ENCODE measurements at places on chromosomes 7 and 10.

DNA sequence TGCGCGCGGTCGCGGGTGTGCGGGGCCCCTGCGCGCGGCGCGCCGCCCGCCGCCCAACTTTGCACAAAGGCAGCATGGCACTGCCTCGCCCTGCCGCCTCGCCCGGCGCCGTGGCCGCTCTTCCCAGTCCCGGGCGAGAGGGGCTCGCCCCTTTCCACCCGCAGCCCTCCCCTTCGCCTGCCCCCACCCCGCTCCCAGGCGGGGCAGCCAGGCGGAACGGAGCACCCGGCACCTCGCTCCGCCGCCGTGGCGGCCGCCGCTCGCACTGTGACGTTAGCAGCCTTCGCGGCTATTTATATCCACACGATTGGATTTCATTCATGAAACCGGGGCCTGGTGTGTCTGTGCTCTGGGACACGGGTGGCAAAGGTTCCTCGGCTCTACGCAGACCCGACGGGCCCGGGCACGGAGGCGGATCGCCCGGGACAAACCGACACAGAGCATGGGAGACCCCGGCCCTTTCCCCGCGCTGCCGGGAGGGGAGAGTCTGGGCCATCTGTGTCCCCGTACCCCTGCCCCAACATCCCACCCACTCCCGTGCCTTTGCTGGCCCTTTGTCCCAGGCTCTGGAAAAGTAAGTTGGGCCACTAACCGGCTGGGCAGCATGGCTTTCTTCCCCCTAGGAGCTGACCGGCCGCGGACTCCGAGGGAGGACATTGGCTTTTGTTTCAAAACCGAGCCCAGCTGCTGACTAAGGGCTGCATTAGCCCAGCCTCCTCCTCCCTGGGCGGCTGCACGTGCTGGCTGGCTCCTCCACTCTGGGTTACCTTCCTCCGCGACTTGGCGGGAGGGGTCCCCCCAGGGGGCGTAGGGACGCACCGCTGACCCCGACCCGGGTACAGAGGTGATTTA, at the start of gene RHOBTB1:
Gene RHOBTB1, minus strand, starts transcription at position 128 of the 852 bp plus-strand sequence. CDS start 32,643 bp downstream, outside the sequence.
- H3K4me3 ChIP-seq, result peak within 1 kb of the TSS; percentile 93
- DNase-seq, result peak; percentile 84
- peaks cover 3% of the 10 kb centered on the region for H3K27me3 ChIP-seq
- peaks cover 8% of the 10 kb centered on the region for H3K36me3 ChIP-seq
- peak within 1 kb of the TSS; percentile 99 for H3K27ac ChIP-seq

DNA sequence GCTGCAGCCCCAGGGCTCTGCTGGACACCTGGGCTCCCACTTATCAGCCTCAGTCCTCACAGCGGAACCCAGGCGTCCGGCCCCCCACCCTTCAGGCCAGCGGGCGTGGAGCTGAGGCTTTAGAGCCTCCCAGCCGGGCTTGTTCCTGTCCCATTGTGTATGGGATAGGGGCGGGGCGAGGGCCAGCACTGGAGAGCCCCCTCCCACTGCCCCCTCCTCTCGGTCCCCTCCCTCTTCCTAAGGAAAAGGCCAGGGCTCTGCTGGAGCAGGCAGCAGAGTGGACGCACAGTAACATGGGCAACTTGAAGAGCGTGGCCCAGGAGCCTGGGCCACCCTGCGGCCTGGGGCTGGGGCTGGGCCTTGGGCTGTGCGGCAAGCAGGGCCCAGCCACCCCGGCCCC, 2.7 kb downstream of the NOS3 start:
- no peaks in the 10 kb centered on the region for H3K36me3 ChIP-seq
- H3K4me3 ChIP-seq, result no peak overlapping the region
- DNase-seq, result peak; percentile 40
- H3K27me3 ChIP-seq, result peaks cover 10% of the 10 kb centered on the region
- H3K27ac ChIP-seq, result no peak overlapping the region

DNA sequence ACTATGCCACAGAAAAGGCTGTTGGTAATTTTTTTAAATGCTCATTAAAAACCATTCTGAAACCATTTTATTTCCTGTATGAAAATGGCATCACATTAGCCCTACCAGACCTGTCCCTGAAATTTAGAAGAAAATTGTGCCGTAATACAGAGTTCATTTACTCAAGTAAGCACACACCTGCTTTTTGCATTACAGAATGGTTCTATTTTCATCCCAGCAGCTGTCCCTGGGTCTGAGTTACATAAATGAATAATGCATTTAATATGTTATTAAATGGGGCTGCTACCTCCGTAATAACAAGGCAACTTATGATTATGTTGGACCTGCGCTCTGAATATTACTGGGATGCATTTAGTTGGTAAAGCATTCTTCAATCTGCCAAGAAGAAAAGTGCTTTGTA, 508.9 kb downstream of the SORCS1 start:
- H3K27ac ChIP-seq, result no peak overlapping the region
- H3K27me3 ChIP-seq, result peaks cover 3% of the 10 kb centered on the region
- H3K4me1 ChIP-seq, result no peaks in the 10 kb centered on the region
- H3K4me3 ChIP-seq, result no peak overlapping the region

DNA sequence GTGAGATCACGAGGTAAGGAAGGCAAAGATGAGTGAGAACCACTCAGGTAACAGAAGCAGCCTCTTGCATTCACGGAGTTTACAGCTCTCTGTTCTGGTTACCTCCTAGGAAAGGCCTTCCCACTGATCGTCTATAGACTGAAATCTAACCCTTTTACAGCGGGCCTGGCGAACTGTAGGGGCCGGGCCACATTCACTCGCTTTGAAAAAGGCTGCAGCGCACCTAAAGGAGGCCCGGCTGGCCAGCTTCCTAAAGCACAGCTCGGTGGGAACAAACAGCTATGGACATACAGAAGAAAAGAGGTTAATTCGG, 565 bp downstream of the ATP5MK start:
- H3K36me3 ChIP-seq, result peaks cover 53% of the 10 kb centered on the region
- H3K4me1 ChIP-seq, result peaks cover 57% of the 10 kb centered on the region
- DNase-seq, result peak; percentile 27
- H3K27ac ChIP-seq, result peak overlapping the region; percentile 99

DNA sequence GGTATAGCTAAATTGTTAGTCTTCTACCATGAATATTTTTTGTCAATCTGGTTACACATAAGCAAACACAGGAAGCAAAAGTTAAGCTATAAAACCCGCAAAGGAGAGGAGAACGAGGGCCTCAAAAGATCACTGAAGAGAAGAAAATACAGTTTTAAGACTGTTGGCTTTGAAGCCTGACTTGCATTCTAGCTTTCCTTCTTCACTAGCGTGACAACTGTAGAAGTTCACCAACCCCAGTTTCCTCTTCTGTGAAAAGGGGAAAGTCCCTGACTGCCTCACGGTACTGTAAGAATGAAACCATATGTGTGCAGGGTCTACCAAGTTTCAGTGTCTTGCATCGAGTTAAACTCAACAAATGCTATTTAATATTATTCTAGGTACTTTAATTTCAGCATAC, 7.5 kb upstream of the LRRN3 start:
- no peaks in the 10 kb centered on the region for H3K27me3 ChIP-seq
- H3K27ac ChIP-seq, result no peak overlapping the region
- no peak overlapping the region for H3K4me3 ChIP-seq
- H3K4me1 ChIP-seq, result peaks cover 8% of the 10 kb centered on the region
- no peaks in the 10 kb centered on the region for H3K36me3 ChIP-seq

DNA sequence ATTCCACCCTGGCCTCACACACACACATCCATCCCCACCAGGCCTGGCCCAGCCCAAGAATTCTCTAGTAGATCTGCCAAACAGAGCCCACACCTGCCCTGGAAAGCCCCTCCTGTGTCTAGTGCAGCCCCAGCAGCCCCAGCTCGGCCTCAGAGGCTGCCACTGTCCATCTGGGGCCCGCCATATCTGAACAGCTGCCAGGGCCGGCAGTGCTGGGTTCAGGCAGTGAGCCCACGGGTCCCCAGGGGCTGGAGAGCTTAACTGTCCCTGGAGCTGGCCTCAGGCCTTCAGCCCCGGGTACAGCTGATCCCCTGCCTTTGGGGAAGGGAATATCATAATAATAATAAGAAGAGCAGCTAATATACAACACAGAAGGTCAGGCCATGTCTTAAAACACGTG, 574 bp downstream of the MYL10 start:
- no peak for DNase-seq
- no peak overlapping the region for H3K4me3 ChIP-seq
- H3K27ac ChIP-seq, result no peak overlapping the region
- H3K36me3 ChIP-seq, result no peaks in the 10 kb centered on the region

DNA sequence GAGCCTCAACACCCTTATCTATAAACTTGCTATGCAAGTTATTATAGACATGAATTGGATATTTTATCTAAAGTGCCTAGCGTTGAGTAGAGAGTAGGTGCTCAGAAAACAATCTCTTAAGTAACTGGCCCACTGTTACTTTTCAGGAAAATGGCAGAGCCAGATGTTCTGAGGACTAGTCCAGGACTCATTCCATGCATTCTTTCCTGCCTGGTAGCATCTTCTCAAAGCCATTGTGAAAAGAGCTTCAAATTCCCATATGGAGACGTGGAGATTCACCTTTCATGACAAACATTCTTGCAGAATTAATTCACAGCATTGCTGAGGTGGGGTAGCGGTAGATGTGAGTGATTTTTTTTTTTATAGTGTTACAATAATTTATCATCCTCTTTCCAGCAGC, 35.9 kb upstream of the ITPRID1 start:
- H3K27me3 ChIP-seq, result no peaks in the 10 kb centered on the region
- no peak for DNase-seq
- H3K27ac ChIP-seq, result no peak overlapping the region
- H3K36me3 ChIP-seq, result no peaks in the 10 kb centered on the region
- H3K4me1 ChIP-seq, result peaks cover 36% of the 10 kb centered on the region
- H3K4me3 ChIP-seq, result no peak overlapping the region

GRCh38 chr10:102785818-102786217, 42.1 kb downstream of the WBP1L start:
- H3K36me3 ChIP-seq, result peaks cover 31% of the 10 kb centered on the region
- H3K27me3 ChIP-seq, result peaks cover 3% of the 10 kb centered on the region
- peaks cover 42% of the 10 kb centered on the region for H3K4me1 ChIP-seq
- no peak overlapping the region for H3K4me3 ChIP-seq
- DNase-seq, result no peak

Measured in nephron progenitor cell (in vitro differentiated cells).